ENCODE measurements at places on chromosomes 6 and 20. TPM values are rescaled to one million over a fixed set of nuclear protein-coding genes. Genes with fewer than 3 reads are reported as not detected.

KHDC1 gene
- total RNA-seq = 1.9 TPM

FAM83C gene
- not detected for total RNA-seq

FABP7 gene
- total RNA-seq = not detected

SLC22A16 gene
- total RNA-seq = 2.0 TPM

- no peak for DNase-seq
Measured at GRCh38 chr6:115323001-115323400, 737.7 kb downstream of the FRK start.

GRCh38 chr6:47248446-47248845 is 61.3 kb downstream of the TNFRSF21 start:
- DNase-seq = no peak

GRCh38 chr6:138966870-138967269 is 21.2 kb downstream of the REPS1 start:
- no peak for DNase-seq

DNA sequence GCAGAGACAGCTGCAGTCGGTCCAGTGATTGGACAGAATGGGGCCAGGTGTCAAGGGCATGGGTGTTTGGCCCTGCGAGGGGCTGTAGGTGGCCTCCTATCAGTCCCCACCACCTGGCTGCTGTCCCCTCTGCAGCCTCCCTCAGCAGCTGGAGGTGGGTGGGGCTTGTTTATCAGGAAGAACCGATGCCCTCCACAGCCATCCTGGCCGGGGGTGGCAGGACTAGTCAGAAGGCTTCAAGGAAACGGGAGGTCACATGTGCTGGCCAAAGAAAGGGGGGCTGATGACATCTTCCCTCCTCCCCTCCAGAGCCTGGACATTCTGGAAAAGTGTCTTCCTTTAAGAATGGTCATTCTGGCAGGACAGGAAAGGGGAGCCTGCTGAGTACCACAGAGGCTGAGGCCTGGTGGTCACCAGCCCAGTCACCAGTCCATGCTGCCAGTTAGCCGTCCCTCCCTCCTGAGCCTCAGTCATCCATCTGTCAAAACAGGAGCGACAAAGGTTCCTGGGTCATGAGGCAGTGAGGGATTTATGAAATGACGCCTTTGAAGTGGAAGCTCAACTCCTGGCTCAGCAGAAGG is 4.1 kb downstream of the FAM210B start:
- DNase-seq = no peak

- DNase-seq = no peak
Measured at GRCh38 chr6:136445063-136445462, 105.2 kb downstream of the MAP7 start.

- no peak for DNase-seq
Measured at GRCh38 chr20:22802296-22802695, 217.9 kb upstream of the FOXA2 start.

- DNase-seq = no peak
Measured at GRCh38 chr20:48841875-48842529, 14.2 kb upstream of the PREX1 start.

DNA sequence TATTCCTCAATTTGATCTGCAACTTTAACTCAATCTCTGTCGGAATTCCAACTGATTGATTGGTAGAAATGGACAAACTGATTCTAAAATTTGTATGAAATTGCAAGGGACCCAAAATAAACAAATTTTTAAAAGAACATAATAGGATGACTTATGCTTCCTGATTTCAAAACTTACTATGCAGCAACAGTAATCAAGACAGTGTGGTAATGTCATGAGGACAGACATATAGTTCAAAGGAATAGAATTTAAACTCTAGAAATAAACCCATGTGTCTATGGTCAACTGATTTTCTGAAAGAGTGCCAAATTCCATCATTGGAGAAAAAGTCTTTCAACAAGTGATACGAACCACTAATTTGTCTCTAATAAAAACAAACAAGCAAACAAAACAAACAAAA is 1320.1 kb upstream of the GJE1 start:
- no peak for DNase-seq

- peak; percentile 53 for DNase-seq
Measured at GRCh38 chr6:32047855-32048766, 9.9 kb downstream of the CYP21A2 start.

DNA sequence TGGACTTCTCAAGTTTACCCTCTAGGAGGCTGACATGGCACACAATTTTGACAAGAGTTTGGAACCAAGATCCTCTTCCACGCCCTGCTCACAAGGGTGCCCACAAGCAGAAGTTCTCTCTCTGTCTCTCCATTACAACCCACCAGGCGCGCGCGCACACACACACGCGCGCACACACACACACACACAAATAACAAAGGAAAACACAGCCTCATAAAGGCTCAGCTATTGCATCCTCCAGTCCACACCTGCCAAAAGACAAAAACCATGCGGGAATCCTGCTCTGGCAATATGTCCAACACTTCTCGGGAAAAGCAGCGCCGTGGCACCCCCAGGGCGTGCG is 870 bp downstream of the PAK5 start:
- peak; percentile 75 for DNase-seq

DNA sequence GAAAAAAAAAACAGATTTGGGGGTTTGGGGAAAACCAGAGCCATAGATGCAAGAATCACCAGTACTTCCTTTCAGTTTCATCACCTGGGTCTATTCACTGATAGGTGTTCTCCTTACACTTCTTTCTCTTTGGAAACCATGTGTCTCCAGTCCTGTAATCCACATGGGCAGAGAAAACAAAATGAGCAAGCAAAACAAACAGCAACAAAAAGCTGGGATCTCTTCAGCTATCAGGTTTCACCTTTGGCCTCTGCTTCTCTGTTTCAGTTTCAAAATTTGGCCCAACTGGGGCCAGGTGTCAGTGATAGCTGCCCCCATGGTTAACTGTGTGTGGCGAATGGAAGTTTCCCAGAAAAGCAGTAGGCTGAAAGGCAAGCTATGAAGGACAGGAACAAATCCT is 220.0 kb upstream of the THBS2 start:
- DNase-seq = no peak

All from G401 (cell line).